Activated CD8-positive, alpha-beta memory T cell treated with anti-CD3 and anti-CD28 coated beads for 36 hours (primary cell): ENCODE measurements at places on chromosomes 7 and 10. TPM values are rescaled to one million over a fixed set of nuclear protein-coding genes. Genes with fewer than 3 reads are reported as not detected.

The UNCX gene
- not detected for total RNA-seq

The ELOVL3 gene
- not detected for total RNA-seq

The HNRNPF gene
- 544 TPM for total RNA-seq

The ZNF467 gene
- total RNA-seq, result not detected

The MKI67 gene
- 135 TPM for total RNA-seq
